ENCODE measurements at places on chromosomes 3 and 15.

DNA sequence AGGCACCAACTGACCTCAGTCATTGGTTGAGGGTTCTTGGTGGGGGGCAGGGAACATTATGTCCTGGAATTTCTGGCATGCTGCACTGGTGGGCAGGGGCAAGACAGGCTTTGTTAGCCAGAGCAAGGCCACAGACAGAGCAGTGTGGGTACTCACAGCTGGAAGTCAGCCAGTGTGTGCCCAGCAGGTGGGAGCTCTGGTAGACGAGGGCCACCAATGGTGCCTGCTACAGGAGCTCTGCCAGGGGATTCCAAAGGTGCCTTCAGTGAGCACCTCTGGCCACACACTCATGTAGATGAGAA is 31.3 kb downstream of the CYP8B1 start:
- no peak for DNase-seq

GRCh38 chr3:116870379-116870778 is 160.8 kb downstream of the TUSC7 start:
- DNase-seq = no peak

DNA sequence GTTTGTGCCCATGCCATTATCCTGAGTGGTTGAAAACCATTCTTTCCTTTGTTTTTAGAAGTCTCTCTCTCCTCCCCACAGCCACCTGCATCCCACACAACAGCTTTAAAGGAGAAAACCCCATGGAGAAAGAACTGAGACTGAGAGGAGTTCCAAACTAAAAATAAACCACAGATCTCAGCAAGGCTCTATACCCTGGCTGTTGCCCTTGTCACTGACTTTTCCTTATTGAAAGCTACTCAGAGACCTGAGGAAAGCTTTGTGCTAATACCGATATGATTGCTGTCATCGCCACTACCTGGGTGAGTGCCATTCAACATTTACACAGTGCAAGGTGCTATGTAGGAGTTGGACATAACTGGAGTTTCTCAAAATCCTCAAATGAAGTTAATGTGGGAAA is 55.5 kb upstream of the RASGRP1 start:
- no peak for DNase-seq

- peak; percentile 11 for DNase-seq
Measured at GRCh38 chr15:44726136-44726535, 10.2 kb upstream of the TRIM69 start.

- no peak for DNase-seq
Measured at GRCh38 chr3:99878005-99878404, 60.3 kb downstream of the CMSS1 start.

GRCh38 chr3:186534113-186534669 is 10.0 kb downstream of the CRYGS start:
- peak; percentile 68 for DNase-seq

DNA sequence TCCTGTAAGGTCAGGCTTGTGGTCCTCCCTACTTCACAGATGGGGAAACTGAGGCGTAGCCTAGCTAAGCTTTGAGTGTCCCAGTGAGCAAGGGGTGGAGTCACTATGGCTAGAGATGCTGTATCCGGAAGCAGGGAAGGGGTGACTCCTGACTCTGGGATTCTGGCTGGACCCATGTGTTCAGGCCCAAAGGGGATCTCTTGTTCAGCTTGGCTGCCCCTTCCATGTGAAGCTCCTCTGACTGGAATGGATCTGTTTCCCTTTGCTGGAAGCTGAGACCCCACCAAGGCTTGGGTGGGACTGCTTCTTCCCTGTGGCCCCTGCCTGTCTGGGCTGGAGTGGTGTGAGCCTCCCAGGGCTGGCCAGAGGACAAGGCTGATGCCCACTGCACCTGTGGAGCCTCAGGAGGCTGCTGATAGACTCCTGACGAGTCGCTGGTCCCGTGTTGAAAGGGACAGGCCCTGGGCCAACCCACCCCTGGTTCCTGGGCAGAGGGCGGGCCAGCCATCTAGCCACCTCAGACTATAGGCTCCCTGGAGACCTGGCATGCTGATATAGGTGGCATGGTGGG is 1.0 kb downstream of the MAPKAPK3 start:
- DNase-seq = peak; percentile 22

GRCh38 chr3:94909726-94910125 is 846.9 kb downstream of the NSUN3 start:
- DNase-seq = no peak

DNA sequence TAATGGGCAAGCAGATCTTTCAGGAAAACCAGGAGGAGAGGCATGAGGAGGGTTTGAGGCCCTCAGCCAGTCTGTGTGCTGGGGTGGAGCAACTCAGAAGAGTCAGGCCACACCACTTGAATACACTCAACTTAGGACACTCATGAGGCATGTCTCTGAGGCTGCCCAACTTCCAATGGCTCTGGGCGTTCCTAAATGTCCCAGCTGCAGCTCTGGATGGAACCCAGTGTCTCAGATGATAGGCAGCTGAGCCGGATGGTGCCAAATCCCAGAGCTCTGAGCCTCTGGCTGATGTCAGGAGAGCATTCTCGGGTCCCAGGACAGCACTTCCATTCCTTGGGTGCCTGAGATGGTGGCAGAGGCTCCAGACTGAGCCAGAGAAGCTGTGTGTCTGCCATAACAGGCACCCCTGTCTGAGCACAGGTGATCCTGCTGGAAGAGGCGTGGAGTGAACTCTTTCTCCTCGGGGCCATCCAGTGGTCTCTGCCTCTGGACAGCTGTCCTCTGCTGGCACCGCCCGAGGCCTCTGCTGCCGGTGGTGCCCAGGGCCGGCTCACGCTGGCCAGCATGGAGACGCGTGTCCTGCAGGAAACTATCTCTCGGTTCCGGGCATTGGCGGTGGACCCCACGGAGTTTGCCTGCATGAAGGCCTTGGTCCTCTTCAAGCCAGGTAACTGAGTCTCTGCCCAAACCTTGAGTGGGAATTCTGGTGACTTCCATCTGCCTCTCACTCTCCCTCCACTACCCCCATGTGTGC is 2.8 kb downstream of the NR2E3 start:
- DNase-seq = no peak

GRCh38 chr3:113275929-113276750 is 64.8 kb downstream of the BOC start:
- no peak for DNase-seq

DNA sequence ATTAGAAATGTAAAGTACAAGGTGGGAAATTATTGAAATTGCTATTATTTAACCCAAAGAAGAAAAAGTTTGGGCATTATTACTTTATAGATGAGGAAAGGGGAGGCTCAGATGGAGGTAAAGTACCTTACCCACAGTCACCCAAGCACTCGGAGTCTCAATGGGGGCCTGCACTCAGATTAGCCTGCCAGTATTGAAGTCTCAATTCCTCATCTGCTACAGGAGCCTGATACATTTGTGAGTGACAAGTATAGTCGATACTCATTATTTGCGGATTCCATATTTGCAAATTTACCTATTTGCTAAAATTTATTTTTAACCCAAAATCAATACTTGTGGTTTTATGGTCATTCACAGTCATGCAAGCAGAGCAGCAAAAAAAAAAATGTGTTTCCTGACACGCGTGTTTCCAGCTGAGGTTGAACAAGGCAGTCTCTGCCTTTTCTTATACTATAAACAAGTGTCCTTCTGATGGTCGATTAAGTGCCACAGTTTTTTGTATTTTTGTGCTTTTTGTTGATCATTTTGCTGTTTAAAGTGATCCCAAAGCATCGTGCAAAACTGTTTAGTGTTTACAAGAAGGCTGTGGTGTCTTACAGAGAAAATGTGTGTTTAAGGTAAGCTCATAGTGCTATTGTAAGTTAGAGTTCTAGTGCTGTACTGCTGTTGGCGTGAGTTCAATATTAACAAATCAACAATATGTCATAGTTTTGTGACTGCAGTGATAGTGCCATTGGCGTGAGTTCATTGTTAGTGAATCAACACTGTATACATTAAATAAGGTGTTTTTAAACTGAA is 48.0 kb downstream of the ARHGEF26 start:
- no peak for DNase-seq

DNA sequence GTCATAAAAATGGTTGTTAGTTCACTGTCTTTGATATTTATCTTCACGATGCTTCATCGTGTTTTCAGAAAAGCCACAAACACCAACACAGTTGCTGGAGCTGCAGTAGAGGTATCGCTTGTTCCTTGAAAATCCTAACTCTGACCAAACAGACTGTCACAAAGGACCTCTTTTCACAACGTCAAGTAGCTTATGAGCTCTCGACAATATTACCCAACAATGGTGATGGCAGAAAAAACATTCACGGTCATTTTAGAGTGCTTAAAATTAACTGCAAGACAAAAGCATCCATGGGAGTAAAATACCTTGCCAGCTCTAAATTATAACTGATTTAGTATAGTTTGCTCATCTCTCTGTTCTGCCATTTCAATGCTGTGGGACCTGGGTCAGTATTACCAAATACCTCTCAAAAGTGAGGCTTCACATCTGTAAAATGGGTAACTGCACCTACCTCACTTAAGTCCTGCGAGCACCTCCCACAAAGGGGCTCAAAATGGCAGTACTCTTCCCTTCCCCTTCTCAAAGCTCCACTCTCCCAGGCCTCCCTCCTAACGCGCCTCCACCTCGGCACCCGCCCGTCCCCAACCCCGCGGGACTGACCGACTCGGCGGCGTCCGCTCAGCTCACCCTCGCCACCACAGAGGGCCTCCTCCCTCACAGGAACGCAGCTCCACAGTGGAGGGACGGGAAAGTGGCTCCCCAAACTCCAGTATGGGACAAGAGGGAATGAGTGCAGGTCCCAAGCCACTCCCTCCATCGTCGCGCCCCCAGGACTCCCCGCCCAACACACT is 546 bp downstream of the TRIM59 start:
- peak; percentile 67 for DNase-seq

DNA sequence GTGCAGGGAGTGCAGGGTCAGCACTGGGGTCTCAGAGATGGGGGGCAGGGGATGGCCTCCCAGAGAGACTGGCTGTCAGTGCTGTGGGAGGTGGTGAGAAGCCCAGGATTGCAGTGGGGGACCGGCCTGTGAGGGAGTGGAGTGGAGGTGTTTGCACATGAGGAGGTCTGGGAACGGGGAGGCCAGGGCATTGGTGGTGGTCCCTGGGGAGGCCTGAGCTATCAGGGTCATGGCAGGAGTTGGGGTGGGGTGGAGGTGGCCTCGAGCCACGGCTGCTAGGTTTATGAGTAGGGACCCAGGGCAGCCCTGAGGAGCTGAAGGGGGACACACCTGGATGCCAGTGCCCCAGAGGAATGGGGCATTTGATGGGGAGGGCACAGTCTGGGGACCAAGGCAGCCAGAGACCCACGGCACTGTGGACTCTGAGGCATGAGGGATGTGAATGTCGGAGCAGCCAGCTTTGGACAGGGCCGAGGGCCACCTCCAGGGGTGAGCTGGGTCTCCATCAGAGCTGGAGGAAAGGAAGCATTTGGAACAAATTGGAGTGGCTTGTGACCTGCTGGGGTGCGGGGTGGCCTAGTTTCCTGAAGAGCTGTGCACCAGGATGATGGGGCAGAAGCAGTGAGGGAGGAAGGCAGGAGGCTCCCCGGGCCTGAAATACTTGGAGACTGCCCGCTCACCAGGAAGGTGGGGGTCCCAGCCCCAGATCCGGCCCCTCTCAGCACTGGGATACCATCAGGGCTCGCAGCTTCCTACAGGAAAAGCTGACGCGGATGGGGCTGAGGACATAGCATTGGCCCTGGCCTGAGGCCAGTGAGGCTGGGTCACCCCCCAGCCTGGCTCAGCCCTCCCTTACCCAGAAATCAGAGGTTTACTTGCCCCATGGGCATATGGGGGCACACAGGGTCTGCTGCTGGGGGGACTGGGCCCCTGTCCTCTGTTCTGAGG is 9.5 kb upstream of the CSPG4 start:
- DNase-seq = no peak

GRCh38 chr3:11631820-11632219 is 11.9 kb downstream of the VGLL4 start:
- no peak for DNase-seq

- DNase-seq = peak; percentile 39
Measured at GRCh38 chr3:152258448-152259393, 10.0 kb upstream of the MBNL1 start.

DNA sequence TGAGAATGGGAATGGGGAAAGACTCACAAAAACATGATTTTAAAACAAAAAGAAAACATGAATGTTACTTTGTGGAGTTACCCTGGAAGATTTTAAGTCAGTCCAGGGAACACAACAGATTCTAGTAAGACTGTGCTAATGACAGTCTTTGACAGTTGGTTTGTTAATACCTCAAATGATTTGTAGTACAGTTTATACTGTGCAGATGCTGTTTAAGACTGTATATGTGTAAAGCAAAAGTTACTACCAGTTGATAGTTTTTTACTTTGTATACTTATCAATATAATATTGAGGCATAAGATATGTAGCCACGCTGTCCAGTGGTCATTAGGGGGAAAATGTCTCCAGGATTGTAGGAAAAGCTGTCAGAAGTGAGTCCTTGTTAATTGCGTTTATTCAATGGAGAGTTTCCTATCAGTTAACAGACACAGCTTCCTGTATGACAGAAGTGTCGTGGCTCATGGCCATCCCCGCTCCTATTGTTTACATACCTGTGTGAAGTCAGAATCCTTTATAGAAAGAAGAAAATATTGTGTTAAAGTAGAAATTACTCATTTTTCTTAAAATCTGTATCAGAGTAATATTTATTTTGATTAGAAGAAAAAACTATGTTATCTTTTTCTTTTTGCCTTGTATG is 36.0 kb downstream of the NKIRAS1 start:
- no peak for DNase-seq

GRCh38 chr3:184827572-184827971 is 15.6 kb downstream of the VPS8 start:
- DNase-seq = no peak

Data from Kasumi-1 (cell line).